ENCODE measurements at places on chromosomes 3 and 15.

- DNase-seq: no peak
These were observed 6.3 kb downstream of the CSK start for GRCh38 chr15:74788042-74788682.

- no peak for DNase-seq
These were observed 145.3 kb upstream of the ROPN1 start for GRCh38 chr3:124137216-124137615.

- DNase-seq: no peak
These were observed 80.4 kb upstream of the TMEM158 start for GRCh38 chr3:45306406-45307008.

GRCh38 chr3:182500289-182500688 lies 293.0 kb upstream of the ATP11B start:
- DNase-seq: no peak

DNA sequence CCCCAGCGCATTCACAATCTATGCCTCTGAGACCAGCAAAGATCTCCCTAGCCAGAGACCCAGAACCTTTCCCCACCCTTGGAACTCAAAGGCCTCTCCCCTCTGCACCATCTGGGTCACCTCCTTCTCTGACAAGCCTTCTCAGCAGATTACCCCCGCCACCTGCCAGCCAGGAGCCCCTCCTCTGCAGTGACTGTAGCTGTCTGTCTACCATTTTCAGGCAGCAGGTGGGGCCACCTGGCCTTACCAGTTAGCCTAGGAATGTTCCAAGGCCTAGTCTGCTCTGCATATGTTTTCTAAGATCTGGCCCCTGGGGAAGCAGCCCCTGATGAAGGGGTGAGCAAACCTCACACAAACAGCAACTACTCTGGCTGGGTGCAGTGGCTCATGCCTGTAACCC lies 2.4 kb downstream of the MYLK start:
- DNase-seq: no peak

DNA sequence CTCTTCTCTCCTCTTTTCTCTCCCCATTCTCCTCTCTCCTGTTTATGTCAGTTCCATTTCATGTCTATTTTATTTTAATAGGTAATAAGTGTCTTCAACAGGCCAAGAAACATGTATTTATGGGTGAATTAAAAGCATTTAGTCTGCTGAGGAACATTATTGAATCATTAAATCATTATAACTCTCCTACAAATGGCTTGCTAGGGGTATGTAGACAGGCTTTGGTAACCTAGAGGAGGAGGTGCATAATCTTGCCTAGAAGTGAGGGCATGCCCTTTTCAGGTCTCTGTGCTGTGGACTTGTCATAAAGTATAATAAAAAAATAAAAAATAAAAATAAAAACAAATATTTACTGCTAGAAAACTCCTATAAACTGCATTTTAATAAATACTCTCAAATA lies 88.9 kb upstream of the SNTN start:
- no peak for DNase-seq

DNA sequence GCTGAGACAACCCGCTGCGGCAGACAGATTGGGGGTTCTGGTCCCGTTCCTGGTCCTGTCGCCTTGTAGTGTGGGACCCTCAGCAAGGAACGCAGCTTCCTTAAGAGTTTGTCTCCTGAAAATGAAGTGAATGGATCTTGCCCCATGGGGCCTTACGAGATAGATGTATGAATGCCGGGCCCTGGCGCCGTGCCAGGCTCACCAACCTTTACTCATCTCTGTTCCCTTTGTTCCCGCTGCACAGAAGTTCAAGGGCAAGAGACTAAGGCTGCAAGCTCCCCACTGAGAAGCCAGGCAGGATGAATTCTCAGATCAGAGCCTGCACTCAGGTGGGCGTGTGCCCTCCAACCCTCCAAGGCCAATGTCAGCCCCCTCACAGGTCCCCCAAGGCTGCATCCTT lies 162.7 kb upstream of the IQSEC1 start:
- no peak for DNase-seq

- DNase-seq: no peak
These were observed 340.5 kb upstream of the SATB1 start for GRCh38 chr3:18765662-18766061.
